Caki2 (cell line): ENCODE measurements at places on chromosomes 5 and 9.

GRCh38 chr5:33639474-33639873 lies 198.7 kb downstream of the TARS1 start:
- DNase-seq, result no peak

GRCh38 chr5:89315286-89316100 lies 432.5 kb upstream of the MEF2C start:
- DNase-seq, result no peak

- DNase-seq, result no peak
Measured at GRCh38 chr9:81581986-81582385, 107.4 kb downstream of the TLE1 start.

DNA sequence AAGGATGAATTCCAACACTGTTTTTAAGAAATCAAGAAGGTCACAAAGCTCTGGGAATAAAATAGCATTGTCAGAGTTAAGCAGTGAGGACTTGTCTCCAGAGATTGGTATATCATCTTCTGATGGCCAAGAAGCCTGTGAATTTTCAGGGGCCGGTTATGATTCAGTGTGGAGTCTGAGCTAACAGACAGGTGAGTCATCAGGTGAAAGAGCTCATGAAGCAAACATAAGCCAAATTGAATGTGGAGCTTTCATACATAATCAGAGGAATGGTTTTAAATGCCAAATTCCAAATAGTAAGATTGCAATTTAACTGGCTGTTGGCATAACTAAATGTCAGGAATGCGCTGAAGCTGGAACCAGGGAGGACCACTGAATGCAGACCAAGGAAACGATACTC lies 494.2 kb downstream of the MTRR start:
- DNase-seq, result peak; percentile 2

DNA sequence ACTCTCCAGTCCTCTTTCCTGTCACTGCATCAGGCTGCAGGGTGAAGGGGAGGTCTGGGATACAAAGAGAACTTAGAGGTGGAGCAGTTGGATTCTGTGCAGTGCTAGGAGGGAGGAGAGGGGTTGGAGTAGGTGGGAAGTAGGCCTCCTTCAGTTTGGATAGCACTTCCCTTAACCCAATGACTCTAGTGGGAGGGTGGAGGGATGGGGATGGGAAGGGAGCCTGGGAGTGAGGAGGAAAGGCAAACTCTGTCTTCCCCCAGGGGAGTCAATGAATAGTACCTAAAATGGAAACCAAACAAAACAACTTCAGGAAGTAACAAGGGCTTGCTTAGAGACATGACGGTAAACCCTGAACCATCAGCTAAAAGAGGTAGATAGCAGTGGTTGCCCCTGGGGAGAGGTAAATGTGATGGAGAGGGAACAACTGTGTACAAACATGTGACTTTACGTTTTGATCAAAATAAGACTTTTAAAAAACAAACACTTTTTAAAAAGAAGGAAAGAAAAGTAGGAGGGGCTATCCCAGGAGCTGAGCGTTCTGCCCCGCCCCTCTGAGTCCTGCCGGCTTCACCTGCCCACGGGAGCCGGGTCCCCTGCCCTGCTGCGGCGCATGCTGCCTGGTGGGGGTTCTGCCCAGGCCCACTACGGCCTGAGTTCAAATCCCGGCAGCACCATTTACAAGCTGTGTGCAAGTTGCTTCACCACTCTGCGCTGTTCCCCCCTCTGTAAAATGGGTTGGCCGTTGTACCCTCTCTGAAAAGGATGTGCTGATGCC lies 30.9 kb downstream of the GSN start:
- DNase-seq, result no peak

- DNase-seq, result no peak
Measured at GRCh38 chr9:37082214-37082765, 38.1 kb upstream of the ZCCHC7 start.

- no peak for DNase-seq
Measured at GRCh38 chr5:118236108-118236849, 752.1 kb downstream of the DTWD2 start.

DNA sequence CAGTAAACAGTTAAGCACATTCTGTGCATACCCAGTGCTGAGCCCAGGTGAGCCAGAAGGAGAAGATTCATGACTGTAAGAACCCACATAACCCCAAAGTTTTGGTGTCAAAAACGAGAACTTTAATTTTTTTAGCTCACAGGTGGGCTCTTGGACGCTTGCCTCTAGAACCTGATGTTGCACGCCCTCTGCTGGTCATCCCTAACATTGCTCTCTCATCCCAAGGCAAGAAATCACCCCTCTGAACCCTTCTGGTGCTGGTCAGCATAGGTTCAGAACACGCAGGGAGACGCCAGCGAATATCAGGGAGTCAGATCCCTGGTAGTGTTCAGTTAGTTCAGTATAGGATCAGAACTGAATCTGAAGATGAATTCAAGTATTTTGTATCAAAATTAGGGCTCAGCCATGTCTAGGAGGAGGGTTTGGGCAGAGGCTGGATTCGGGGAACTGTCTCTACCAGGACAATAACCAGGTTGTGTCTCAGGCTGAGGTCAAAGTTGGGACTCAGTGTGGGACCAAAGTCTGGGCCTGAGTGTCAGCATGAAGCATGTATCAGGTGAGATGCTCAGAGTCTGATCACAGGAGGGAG lies 4.1 kb upstream of the DNAJB5 start:
- DNase-seq, result peak; percentile 41

- peak; percentile 98 for DNase-seq
Measured at GRCh38 chr5:68433923-68434879, 218.6 kb downstream of the PIK3R1 start.

- DNase-seq, result no peak
Measured at GRCh38 chr9:134317400-134317789, 8.9 kb upstream of the RXRA start.

DNA sequence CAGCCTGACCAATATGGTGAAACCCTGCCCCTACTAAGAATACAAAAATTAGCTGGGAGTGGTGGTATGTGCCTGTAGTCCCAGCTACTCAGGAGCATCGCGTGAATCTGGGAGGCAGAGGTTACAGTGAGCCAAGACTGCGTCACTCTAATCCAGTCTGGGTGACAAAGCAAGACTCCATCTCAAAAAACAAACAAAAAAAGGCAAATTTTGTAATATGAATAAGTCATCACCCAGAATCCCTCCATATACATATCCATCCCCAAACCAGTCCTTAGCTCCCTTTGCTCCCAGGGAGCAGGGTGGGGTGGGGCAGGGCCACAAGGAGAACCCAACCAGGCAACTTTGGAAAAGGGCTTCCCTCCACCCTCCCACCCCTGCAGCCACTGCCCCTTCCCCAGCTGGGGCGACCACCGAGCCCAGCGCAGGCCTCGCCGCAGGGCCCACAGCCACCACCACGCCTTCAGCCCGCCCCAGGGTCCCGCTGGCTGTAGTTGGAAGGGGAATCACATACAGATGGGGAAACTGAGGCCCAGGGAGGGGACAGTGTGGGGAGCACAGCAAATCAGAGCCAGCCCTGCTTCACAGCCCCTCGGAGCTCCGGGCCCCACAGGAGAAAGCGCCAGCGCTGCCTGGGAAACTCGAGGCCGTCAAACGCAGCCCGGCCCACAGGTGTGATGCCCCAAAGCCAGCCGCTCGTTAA lies 7.8 kb downstream of the NOTCH1 start:
- DNase-seq, result no peak
